ENCODE measurements at places on chromosomes 16 and 17. TPM values are rescaled to one million over a fixed set of nuclear protein-coding genes. Genes with fewer than 3 reads are reported as not detected.
A peak's percentile ranks its signal among the peaks of the same experiment; 100 is the strongest.

Gene ABCC3
- 0.31 TPM for total RNA-seq

Gene GUCY2D
- total RNA-seq = 0.35 TPM

Gene IKZF3
- total RNA-seq = 0.31 TPM

Gene C16orf92
- not detected for total RNA-seq

GRCh38 chr16:77589071-77589765 is 133.1 kb upstream of the NUDT7 start:
- no peak for DNase-seq

- DNase-seq = no peak
Measured at GRCh38 chr16:89944773-89945172, 3.8 kb upstream of the DEF8 start.

- DNase-seq = no peak
Measured at GRCh38 chr16:86222965-86223551, 287.3 kb upstream of the FOXF1 start.

GRCh38 chr17:8126491-8127066 is 2.7 kb upstream of the HES7 start:
- DNase-seq = peak; percentile 75

Data from H9 (cell line).